ENCODE measurements at places on chromosomes 3 and 15.
A peak's percentile ranks its signal among the peaks of the same experiment; 100 is the strongest.

GRCh38 chr15:64894395-64895056 lies 17.2 kb upstream of the ANKDD1A start:
- DNase-seq, result no peak

- no peak for DNase-seq
Measured at GRCh38 chr15:65209701-65210643, 1.3 kb downstream of the CILP start.

- no peak for DNase-seq
Measured at GRCh38 chr15:97114900-97115760, 784.6 kb downstream of the NR2F2 start.

DNA sequence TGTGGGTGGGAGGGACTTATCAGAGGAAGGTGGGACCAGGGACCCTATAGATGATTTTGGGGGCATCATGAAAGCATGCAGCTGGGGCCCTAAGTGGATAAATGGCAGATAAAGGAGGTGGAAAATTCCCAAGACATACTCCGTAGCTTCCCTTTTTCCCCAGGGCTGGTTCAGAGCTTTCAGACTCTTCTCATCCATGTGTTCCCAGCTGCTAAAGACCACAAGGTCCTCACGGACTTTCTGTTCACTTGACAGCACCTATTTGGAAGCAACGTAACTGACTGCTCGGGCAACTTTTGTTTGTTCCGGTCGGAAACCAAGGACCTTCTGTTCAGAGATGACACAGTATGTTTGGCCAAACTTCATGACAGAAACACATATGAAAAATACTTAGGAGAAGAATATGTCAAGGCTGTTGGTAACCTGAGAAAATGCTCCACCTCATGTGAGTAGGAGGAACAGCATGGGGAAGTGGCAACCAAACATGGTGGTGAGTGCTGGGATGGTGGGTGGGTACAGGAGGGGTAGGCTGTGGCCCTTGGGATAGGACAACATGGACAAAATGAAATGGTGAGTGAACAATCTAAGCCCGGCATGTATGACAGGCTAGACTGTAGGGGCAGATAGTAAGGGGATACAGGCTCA lies 28.7 kb upstream of the SRPRB start:
- DNase-seq, result no peak

DNA sequence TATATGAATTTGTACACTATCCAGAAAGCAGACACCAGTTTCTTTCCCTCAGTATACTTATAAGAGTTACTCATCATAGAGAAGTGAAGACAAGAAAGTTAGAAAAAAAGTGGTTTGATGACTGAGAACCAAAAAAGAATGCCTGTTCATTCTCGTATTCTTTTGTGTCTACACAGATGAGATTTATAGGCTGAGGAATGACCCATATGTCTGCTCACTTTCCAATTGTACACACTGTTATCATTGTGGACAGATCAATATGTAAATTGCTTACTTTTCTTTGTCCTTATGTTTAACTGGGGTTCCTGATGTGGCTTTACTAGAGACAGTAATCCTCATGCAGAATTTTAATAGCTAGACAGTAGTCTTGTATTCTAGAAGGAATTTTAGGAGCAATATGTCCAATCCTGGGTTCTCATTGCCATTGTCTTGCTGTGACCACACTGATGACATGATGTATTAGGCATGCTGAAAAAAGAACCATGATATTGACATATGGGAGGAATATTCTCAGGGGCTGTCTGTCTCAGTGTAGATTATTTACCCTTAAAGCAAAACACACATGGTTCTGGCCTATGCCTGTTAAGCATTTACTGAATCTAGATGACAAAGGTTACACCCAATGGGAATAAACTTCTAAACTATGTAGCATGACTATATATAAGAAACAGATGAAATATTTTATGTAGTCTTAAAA lies 669.7 kb downstream of the ROBO1 start:
- no peak for DNase-seq

DNA sequence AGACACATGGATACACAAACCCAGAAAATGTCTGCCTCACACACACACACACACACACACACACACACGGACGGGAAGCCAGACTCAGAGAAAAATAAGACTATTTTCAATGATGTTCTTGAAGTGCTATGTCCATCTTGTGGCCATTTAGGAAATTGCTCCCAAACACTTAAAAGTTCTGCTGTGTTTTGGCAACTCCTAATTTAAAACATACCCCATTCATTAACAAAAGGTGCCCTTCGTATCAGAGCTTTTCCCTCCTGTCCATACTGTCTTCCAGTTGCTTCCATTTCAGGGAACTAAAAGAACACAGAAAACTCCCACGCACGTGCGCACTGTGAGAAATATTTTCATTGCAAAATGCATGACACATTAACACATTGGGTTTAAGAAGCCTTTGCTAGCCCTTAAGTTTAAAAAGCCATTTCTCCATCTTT lies 44.6 kb downstream of the SLC12A1 start:
- DNase-seq, result peak; percentile 20

DNA sequence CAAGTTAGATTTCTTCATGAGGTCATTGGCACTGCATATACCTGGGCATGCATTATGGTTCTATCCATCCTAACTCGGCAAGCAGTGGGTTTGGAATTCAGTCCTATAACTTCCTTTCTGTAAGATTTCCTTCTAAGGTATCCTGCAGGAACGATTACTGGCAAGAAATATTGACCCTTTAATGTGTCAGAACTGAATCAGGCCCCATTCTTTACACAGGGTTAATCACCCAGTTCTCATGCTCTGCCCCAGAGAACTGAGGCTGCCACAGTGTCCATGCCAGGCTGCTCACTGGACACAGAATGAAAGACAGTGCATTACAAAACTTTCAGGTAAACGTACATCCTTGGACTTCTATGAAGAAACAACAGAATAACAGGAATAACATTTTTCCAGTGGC lies 108.9 kb downstream of the RPL22L1 start:
- DNase-seq, result no peak

DNA sequence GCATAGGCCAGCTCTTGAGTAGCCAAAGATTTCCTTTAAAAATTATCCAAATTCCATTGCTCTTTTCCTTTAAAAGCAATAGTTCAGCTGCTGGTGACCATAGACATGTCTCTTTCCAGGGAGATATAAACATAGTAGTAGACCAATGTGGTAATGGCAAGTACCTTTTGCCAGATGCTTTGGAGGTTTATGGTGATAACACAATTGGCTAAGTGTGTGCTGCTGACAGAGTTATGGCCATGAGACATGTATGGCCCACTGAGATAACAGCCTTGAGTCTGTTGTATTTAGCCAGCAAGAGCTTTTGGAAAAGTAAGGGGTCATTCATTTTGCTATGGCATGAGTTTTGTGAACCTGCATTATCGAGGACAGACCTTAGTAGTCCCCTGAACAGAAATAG lies 1146.8 kb downstream of the TUSC7 start:
- DNase-seq, result no peak

GRCh38 chr3:56251343-56251945 lies 216.8 kb downstream of the ERC2 start:
- peak; percentile 55 for DNase-seq

DNA sequence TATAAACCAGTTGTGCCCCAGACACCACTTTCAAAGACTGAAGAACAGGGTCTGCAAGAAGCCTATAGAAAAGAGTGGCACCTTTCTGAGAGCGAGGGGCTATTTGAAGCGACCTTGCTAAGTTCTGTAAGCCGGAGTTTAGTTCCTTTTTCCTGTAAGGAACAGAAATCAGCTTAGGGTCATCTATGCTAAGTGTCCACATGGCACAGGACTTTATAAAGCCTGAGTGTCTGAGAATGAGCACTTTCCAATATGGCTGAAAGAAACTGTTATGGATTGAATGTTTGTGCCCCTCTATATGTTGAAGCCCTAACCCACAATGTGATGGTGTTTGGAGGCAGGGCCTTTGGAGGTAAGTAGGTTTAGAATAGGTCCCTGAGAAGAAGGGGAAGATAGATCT lies 4.0 kb upstream of the A4GNT start:
- DNase-seq, result no peak

GRCh38 chr15:38509152-38509551 lies 55.2 kb downstream of the FAM98B start:
- no peak for DNase-seq

GRCh38 chr3:191420771-191421170 lies 40.2 kb upstream of the PYDC2 start:
- DNase-seq, result no peak

- peak; percentile 27 for DNase-seq
Measured at GRCh38 chr3:170003881-170004356, 33.9 kb upstream of the GPR160 start.

DNA sequence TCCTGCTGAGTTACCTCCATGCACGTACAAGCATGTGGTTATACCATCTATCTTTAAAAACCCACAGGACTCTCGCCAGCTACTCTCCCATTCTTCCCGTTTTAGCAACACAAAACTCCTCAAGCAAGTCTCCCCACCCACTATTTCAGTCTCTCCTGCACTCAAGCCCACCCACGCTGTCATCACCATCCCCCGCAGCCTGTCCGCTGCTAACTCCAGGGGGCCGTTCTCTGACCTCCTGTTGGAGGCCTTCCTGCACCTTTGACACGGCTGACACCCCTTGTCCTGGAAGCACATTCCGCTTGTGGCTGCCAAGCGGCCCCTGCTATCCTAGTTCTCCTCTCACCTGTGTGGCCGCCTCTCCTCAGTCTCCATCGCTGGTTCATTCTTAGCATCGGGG lies 7.5 kb upstream of the PCSK6 start:
- DNase-seq, result no peak

- DNase-seq, result no peak
Measured at GRCh38 chr15:39340903-39341645, 239.8 kb upstream of the THBS1 start.

GRCh38 chr15:57595011-57595866 lies 3.5 kb downstream of the MYZAP start:
- DNase-seq, result no peak

DNA sequence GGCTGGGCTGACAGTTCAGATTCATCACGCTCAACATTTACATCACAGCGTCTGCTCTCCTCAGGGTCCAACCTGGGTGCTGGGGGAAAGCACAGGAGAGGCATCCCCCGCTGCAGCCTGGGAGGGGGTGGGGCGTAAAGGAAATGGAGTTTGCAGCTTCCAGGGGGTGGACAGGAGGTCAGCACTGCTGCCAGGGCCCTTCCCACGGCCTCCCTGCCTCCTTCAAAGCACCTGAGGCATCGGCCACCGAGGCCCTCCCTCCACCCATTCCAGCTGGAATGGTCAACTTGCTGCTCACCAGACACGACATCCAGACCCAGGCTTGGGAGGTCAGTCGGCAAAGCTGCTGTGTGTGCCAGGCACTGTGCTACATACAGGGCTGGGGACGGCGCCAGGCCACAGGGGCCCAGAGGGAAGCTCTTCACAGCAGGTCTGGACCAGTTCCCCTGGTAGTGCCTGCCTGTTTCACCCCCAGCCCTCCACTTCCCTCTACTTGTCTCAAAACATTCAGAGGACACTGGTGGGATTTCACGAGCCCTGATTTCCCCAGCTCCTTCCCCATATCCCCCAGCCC lies 120.7 kb downstream of the ANP32A start:
- peak; percentile 82 for DNase-seq

GRCh38 chr15:90930861-90931574 lies 1.3 kb downstream of the HDDC3 start:
- DNase-seq, result no peak

GRCh38 chr15:84755736-84756527 lies 7.5 kb downstream of the ZNF592 start:
- no peak for DNase-seq

GRCh38 chr15:66356077-66356358 lies 467 bp downstream of the TIPIN start:
- DNase-seq, result no peak

- DNase-seq, result no peak
Measured at GRCh38 chr3:23624305-23624704, 181.4 kb upstream of the UBE2E1 start.

GRCh38 chr15:100785181-100786138 lies 94.2 kb upstream of the ALDH1A3 start:
- no peak for DNase-seq

Measured in globus pallidus (tissue), 1 donor.